GM18507 (cell line): ENCODE measurements at places on chromosomes 5 and 9.

GRCh38 chr5:172450453-172450852 is 3.9 kb downstream of the SH3PXD2B start:
- no peak for DNase-seq

GRCh38 chr5:127290019-127290945 is at the start of gene MEGF10:
TSS of gene MEGF10 (plus strand) at chr5:127290796. CDS start at chr5:127331309, 40,513 bp downstream.
- DNase-seq = peak; percentile 29

DNA sequence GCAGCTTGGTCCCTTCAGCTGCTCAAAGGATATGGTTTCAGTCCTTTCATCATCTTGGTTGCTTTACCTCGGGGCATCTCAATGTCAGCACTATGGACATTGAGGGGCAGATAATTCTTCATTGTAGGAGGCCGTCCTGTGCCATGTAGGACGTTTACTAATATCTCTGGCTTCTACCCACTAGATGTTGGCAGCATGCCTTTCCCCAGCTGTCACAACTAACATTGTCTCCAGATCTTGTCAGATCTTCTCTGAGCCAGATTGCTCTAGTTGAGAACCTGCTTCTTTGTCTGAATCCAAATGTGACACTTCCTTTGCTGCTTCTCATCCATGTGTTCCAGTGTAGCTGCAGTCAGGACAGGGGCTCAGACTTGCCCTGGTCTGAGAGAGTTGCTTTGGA is 10.3 kb downstream of the PTPA start:
- no peak for DNase-seq

DNA sequence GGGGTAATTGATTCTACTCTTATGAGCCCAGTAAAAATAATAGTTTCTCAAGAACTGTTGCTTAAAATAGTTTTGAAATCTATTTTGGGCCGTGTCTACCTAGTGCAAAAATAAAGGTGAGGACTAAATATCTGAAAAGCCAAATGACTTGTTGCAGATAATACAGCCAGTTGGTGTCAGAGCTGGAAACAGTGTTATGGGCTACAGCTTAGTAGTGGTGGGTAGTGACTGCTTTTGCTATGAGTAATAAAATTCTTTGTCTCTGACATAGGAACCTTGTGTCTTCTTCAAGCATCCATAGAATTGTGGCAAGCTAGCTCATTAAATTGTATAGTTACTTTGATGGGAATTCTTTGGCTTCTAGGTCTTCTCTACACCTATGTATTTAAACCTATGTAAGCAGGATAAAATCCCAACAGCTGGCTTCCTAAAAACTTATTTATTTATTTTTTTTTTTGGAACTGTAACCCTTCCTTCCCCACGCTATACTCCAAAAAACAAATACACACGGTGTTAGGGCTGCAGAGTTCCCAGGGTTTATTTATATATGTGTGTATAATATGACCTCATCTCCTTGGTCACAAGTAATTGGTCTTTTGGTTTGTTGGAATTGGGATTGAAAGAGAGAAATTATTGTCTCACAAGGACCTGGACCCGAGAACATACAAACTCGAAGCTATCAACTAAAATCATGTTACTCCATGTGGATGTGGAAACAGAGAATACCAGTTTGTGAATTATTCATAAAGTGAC is 138.0 kb downstream of the NUDT12 start:
- no peak for DNase-seq

GRCh38 chr5:120012431-120012830 is 383.1 kb downstream of the FAM170A start:
- no peak for DNase-seq

GRCh38 chr5:95217881-95218280 is 67.0 kb downstream of the MCTP1 start:
- DNase-seq = no peak

GRCh38 chr9:99801775-99802174 is 19.9 kb upstream of the NR4A3 start:
- no peak for DNase-seq

GRCh38 chr5:110063640-110064602 is 374.2 kb downstream of the MAN2A1 start:
- DNase-seq = no peak

GRCh38 chr9:18490641-18491370 is 16.9 kb downstream of the ADAMTSL1 start:
- DNase-seq = no peak

DNA sequence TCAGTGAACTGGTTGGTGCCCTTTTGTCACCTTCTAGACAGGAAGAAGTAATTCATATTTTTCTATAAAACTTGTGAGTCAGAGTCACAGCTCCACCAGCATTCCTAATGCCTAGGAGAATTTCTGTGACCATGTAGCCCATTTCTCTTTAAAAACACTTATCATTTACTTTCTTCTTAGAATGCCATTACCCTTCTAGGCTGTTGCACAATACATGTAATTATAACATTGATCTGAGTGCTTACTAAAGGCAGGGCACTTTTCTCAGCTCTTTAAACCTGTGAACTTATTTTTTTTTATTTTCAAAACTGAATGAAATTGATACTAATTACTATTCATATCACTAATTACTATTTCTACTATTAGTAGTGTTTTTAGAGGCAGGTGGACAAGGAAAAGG is 373.7 kb downstream of the TLE4 start:
- no peak for DNase-seq

- no peak for DNase-seq
Observed at GRCh38 chr5:53426878-53427277, 53.6 kb upstream of the FST start.

- DNase-seq = no peak
Observed at GRCh38 chr5:43601454-43602260, 1.3 kb upstream of the NNT start.

GRCh38 chr5:105639511-105639910 is 2031.2 kb downstream of the EFNA5 start:
- DNase-seq = no peak

DNA sequence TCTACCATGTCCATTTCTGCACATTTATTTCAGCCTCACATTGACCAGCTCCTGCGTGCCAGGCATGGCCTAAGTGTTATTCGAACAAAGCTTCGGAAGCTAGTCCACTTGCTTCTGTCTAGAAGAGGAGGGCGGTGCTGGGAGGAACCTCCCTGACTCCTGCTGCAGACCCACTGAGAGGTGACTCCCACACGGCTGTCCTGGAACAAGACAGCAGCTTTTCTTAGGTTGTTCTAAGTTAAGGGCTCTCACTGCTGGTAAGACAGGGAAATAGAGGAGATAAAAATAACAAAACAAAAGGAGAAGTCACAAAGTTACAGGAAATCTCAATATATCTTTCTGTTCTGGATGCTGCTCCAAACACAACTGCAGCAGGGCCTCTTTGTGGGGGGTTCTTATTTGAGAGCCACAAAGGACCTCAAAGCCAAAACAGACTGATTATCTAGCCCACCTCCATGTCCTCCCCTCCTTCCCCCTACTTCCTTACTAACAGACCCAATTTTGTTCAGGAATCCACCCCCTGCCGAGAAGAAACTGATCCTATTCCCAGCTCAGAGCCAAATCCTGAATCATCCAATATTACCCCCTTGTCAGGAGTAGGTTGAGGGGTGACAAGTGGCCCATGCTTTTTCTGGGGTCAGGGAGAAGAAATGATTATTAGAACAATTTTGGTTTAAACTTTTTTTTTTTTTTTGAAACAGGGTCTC is 28.4 kb upstream of the KCNIP1 start:
- DNase-seq = no peak

- DNase-seq = no peak
Observed at GRCh38 chr5:150454492-150455229, 5.1 kb upstream of the RPS14 start.

DNA sequence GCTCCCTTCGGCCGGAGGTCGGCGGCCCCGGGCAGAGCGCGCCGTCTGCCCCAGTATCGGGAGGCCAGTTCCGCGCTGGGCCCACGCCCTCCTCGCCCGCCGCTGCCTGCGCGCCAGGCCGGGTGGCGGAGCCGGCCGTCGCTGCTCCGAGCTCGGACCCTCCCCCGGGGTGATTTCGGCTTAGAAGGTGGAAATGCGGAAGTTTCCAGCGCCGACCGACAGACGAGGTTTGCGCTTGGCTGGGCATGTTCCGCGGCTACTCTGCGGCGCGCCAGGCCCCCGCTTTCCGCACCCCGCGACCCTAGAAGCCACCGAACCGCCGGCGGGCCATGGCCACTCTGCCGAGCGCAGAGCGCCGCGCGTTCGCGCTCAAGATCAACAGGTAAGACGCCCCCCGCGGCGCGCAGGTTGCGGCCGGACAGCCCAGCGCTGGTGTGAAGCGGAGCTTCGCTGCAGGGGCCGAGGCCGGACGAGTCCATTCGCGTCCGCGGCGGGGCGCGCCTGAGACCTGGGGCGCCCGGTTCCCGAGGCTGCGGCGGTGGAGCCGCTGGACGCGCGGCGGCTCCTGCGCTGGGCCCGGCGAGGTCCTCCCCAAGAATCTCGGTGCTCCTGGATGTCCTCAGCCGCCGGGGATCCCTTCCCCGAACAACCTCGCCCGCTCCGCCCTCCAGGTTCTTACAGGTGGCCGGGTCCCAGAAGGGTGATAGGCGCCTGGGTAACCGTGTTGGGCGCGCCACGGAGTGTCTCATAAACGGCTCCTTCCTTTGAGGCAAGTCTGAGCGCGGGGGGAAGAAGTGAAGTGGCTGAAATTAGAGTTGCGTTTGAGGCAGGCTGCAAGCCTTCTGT is at the start of gene DOCK8:
DOCK8 (plus strand) TSS at position 218 of the 846 bp plus-strand sequence; CDS start at position 330, 112 bp downstream.
- DNase-seq = peak; percentile 29

- DNase-seq = no peak
Observed at GRCh38 chr5:61617995-61618525, 286.0 kb downstream of the ZSWIM6 start.

DNA sequence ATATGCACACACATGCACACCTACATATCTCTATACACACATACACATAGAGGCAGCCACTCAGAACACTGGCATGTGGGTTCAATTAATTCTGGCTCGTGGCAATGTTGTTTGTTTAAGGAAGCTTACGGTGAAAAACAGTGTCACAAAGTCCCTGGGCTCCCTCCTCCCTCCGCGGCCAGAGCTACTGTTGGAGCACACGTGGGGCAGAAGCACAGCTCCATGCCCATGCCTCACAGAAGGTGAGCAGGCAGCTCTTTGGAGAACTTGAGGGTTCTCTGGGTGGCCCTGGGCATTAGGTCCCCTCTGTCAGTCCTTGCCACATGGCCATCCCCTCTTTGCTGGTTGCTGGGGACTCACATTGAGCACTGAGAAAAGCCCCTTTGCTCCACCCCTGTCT is 107.5 kb downstream of the GADD45G start:
- DNase-seq = no peak

DNA sequence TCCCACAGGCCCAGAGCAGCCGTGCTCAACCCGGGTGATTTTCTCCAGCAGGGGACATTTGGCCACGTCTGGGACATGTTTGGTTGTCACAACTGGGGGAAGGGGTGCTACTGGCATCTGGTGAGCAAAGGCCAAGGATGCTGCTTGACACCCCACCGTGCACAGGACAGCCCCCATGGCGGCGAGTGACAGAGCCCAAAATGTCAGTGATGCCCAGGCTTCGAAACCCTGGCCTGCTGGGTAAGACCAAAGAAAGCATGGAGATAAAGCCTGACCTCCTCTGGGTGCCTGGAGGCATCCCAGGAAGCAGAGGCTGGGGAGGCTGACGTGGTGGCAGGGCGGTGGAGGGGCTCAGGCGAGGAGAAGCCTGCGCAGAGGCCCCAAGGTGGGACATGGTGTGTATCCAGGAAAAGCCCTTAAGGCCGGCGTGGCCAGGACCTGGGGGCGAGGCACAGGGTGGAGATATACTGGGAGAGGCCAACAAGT is 66.4 kb downstream of the ZNF354C start:
- no peak for DNase-seq

GRCh38 chr9:131875828-131876485 is 136.1 kb upstream of the RAPGEF1 start:
- DNase-seq = no peak

DNA sequence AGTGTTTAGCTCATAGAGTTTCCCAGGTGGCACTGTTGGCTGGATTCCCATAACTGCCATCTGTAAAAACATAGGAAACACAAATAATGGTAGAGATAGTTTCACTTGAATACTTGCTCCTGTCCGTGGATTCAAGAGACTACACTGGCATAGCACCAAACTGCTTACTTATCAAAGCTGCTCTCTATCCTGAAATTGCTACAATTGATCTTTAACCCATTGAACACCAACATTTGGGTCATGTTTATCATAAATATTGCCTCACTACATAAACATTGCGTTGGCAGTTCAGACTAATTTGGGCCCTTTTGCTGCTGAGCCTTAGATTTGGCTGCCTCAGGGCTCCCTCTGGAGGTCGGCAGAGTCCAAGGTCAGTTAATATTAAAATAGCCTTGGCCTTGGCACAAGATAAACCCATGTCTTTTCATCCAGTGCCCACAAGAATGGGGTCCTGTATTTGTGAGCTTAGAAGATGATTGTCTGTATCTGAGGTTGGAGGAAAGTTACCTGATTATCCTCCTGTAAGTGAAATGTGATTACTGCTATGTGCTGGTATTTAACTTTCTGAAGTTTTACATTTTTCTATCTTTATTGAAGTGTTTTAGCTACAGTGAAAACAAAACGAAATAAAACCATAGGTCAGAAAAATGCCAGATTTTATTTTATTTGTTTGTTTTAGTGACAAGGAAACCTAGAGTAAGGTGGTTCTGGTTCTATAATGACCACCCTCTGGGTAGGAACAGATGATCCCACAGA is 4.0 kb upstream of the RANBP3L start:
- DNase-seq = no peak

DNA sequence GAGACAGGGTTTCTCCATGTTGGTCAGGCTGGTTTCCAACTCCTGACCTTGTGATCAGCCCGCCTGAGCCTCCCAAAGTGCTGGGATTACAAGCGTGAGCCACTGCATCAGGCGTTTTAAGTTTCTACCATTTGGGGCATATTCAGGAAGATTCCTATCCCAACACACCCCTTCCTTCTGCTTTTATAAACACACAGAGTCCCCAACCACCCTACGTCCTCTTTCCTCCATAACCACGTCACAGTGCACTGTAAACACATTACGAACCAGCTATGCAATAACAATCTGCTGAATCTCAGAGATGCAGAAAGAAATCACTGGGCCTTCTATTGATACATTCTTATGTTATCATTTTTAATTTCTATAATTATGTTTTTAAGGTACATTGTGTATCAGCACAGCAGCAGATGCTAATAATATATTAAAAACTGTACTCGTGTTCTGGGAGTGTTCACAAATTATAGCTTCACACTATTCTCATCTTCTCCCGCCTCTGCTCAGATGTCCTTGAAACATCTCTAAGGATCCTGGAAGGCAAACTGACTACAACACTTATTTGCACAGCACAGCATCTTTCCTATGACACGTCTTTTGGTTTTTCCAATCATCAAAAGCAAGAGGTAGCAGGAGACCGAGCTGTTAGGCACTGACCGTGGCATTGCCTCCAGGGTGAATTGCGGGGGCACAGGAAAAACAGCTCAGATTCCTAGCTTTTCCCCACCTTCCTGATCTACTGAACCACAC is 60.2 kb downstream of the KCNIP1 start:
- DNase-seq = no peak

GRCh38 chr9:121252104-121252851 is 15.7 kb upstream of the GSN start:
- DNase-seq = no peak

GRCh38 chr5:16618138-16618897 is 1.5 kb upstream of the RETREG1 start:
- no peak for DNase-seq
